Activated naive CD8-positive, alpha-beta T cell treated with anti-CD3 and anti-CD28 coated beads, Interleukin-2, amount 50 U/mL, for 24 hours (primary cell): ENCODE measurements at places on chromosomes 7 and 10.

- H3K4me3 ChIP-seq = no peak overlapping the region
- H3K27ac ChIP-seq = no peak overlapping the region
- no peaks in the 10 kb centered on the region for H3K4me1 ChIP-seq
- peaks cover 2% of the 10 kb centered on the region for H3K27me3 ChIP-seq
Observed at GRCh38 chr7:39349452-39350123, 216.6 kb upstream of the YAE1 start.

DNA sequence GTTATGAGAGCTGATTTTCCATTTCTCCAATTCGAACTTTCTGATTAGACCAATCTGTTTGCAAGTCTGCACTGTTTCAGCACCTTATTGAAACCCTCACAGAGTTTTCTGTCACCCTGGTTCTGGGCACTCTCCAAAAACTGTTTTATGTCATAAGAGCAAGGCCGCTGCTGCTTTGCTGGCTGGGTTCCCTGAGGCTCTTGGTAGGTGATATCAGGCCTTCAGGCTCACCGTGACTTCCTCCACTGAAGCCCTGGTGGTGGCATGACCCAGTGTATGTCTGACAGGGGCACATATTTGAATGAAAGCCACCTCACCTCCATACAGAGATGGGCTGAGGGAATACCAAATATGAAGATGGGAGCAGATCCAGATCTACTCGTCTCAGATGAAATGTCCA lies 8.3 kb downstream of the RABGEF1 start:
- no peak overlapping the region for H3K4me3 ChIP-seq
- no peak for DNase-seq
- H3K4me1 ChIP-seq = peaks cover 29% of the 10 kb centered on the region
- H3K36me3 ChIP-seq = peaks cover 1% of the 10 kb centered on the region
- H3K27me3 ChIP-seq = no peaks in the 10 kb centered on the region

DNA sequence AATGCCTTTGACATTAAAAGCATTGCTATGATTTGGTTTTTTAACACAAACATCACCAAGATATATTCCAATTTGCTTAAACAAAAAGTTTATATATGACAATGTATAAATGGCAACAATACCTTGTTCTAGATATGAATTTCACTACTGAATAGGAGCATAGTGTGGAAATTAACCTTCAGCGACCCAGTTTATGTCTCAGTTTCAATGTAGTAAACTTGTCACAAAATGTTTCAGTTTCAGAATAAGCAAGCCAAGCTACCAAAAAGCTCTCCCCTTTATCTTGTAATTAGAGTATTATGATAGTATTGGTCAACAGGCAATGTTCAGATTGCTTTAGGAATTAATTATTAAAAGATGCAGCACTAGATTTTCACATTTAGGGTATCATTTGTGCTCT lies 99.6 kb upstream of the PCDH15 start:
- H3K4me3 ChIP-seq = no peak overlapping the region
- H3K27ac ChIP-seq = no peak overlapping the region
- H3K27me3 ChIP-seq = no peaks in the 10 kb centered on the region
- no peak for DNase-seq

DNA sequence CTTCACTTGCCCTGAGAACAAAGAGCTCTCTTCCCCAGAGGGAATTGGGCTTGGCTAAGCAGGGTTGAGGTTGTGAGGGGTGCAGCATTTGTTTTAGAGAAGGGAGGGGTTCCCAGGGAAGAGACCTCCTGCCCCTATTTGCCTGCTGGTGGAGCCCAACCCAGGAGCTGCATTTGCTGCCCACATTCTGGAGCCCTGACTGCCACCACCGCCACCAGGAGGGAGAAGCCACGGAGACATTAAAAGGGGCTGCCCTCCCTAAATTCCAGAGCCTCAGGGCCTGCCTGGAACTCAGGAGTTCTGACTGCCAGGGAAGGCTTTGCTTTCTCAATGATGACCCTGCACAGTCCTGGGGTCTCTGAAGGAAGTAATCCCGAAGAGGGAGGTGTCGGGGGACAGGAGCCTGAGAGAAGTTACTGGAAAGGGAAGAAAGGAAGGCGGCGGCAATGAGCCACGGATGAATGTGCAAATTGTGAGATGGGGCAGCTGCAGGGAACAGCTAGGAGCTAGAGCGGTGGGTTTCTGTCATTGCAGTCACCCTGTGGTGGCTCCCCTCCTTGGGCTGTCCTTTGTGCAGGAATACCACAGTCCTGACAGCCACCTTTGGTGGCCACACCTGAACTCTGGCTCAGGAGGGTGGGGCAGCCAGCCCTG lies 51.3 kb downstream of the NEURL1 start:
- no peaks in the 10 kb centered on the region for H3K36me3 ChIP-seq
- peaks cover 13% of the 10 kb centered on the region for H3K4me1 ChIP-seq
- H3K27ac ChIP-seq = no peak overlapping the region
- H3K4me3 ChIP-seq = no peak overlapping the region
- peaks cover 13% of the 10 kb centered on the region for H3K27me3 ChIP-seq
- DNase-seq = no peak

GRCh38 chr10:86659721-86660453 lies 5.5 kb downstream of the OPN4 start:
- DNase-seq = no peak
- H3K27me3 ChIP-seq = no peaks in the 10 kb centered on the region
- H3K4me1 ChIP-seq = no peaks in the 10 kb centered on the region
- H3K36me3 ChIP-seq = no peaks in the 10 kb centered on the region
- no peak overlapping the region for H3K4me3 ChIP-seq
- no peak overlapping the region for H3K27ac ChIP-seq

- no peak overlapping the region for H3K27ac ChIP-seq
- no peaks in the 10 kb centered on the region for H3K4me1 ChIP-seq
- no peaks in the 10 kb centered on the region for H3K27me3 ChIP-seq
- no peak overlapping the region for H3K4me3 ChIP-seq
- H3K36me3 ChIP-seq = no peaks in the 10 kb centered on the region
Observed at GRCh38 chr7:42046483-42046882, 190.5 kb downstream of the GLI3 start.

- H3K4me1 ChIP-seq = no peaks in the 10 kb centered on the region
- no peak overlapping the region for H3K27ac ChIP-seq
- H3K4me3 ChIP-seq = no peak overlapping the region
- peaks cover 2% of the 10 kb centered on the region for H3K27me3 ChIP-seq
Observed at GRCh38 chr7:28708033-28708951, 249.8 kb downstream of the TRIL start.

GRCh38 chr7:112501801-112502503 lies 21.2 kb downstream of the LSMEM1 start:
- no peaks in the 10 kb centered on the region for H3K36me3 ChIP-seq
- no peak overlapping the region for H3K4me3 ChIP-seq

DNA sequence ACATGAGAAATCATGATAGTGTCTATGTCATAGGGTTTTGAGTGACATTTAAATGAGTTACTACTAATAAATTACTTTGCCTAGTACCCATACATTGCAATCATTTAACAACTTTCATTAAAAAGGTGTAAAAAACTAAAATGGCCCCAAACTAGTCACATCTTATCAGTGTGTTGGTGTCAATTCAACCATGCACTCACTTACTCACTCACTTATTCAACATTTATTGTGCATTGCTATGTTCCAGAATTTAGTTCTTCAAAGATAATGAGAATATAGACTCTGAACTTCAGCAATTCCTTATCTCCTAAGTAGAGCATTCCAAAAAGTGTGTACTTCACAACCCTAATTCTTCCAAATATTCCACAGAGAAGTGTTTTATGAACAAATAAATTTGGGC lies 965.7 kb downstream of the REEP3 start:
- no peaks in the 10 kb centered on the region for H3K27me3 ChIP-seq
- no peak for DNase-seq
- no peak overlapping the region for H3K27ac ChIP-seq

DNA sequence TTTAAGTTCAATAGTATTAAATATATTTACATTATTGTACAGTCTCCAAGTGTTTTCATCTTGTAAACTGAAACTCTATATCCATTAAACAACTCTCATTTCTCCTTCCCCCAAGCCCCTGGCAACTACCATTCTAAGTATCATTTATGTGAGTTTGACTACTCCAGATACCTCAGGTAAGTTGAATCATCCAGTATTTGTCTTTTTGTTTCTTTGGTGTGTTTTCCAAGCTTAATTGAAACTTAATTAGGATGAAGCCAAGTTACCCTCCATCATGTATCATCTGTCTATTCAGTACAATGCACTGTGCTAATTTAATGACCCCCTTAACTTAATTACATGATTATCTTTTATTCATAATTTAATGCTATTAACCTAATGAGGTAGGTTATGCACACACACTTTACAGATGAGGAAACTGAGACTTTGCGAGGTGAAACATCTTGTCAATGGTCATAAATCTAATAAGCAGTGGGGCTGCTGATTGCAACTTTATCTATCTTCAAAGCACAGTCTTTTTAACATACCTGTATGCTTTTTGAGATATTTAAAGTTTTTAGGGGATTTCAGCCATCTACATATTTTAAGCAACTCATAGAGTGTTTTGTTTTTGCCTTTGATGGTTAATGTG lies 663 bp downstream of the MACC1 start:
- peaks cover 2% of the 10 kb centered on the region for H3K27me3 ChIP-seq
- H3K27ac ChIP-seq = no peak overlapping the region
- peaks cover 34% of the 10 kb centered on the region for H3K4me1 ChIP-seq
- DNase-seq = no peak

GRCh38 chr10:42987575-42987974 lies 89.3 kb upstream of the RET start:
- no peak for DNase-seq
- H3K36me3 ChIP-seq = no peaks in the 10 kb centered on the region
- no peak overlapping the region for H3K27ac ChIP-seq
- H3K4me3 ChIP-seq = no peak overlapping the region

- peaks cover 4% of the 10 kb centered on the region for H3K4me1 ChIP-seq
- no peaks in the 10 kb centered on the region for H3K36me3 ChIP-seq
- H3K27ac ChIP-seq = no peak overlapping the region
- no peak for DNase-seq
Observed at GRCh38 chr10:123808906-123809305, 82.7 kb downstream of the CPXM2 start.

DNA sequence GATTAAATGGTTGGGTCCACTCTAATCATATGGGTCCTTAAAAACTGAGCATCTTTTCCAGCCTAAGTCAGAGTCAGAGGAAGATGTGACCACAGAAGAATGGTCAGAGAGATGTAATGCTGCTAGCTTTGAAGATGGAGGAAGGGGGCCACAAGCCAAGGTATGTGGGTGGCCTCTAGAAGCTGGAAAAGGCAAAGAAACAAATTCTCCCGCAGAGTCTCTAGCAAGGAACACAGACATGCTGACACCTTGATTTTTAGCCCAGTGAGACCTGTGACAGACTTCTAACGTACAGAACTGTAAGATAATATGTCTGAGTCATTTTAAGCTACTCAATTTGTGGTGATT lies 1.5 kb upstream of the EXOC6 start:
- peaks cover 39% of the 10 kb centered on the region for H3K4me1 ChIP-seq
- no peaks in the 10 kb centered on the region for H3K27me3 ChIP-seq
- H3K27ac ChIP-seq = no peak overlapping the region
- DNase-seq = no peak
- H3K4me3 ChIP-seq = no peak overlapping the region
- peaks cover 3% of the 10 kb centered on the region for H3K36me3 ChIP-seq

DNA sequence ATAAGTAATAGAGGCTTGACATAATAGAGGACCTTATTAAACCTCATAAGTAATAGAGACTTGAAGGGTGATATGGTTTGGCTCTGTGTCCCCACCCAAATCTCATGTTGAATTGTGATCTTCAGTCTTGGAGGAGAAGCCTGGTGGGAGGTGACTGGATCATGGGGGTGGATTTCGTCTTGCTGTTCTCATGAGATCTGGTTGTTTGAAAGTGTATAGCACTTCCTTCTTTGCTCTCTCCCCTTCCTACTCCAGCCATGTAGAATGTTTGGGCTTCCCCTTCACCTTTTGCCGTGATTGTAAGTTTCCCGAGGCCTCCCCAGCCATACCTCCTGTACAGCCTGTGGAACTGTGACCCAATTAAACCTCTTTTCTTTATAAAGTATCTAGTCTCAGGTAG lies 8.6 kb downstream of the KIFBP start:
- no peak for DNase-seq
- H3K4me3 ChIP-seq = peak overlapping the region; percentile 19
- peaks cover 5% of the 10 kb centered on the region for H3K36me3 ChIP-seq
- peak overlapping the region; percentile 86 for H3K27ac ChIP-seq
- H3K4me1 ChIP-seq = peaks cover 37% of the 10 kb centered on the region

DNA sequence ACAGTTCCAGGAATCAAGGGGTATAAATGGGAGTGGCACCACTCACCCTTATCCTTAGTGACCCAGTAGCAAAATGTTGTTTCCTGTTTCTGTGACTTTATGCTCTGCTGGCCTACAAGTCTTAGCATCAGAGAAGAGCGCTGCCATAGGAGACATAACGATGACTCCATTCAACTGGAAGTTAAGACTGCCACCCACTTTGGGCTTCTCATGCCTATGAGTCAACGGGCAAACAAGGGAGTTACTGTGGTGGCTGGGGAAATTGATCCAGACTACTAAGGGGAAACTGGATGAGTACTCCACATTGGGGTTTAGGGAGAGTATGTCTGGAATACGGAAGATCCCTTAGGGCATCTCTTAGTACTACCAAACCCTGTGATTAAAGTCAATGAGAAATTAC lies 40.6 kb upstream of the PIK3CG start:
- H3K27ac ChIP-seq = no peak overlapping the region
- H3K36me3 ChIP-seq = no peaks in the 10 kb centered on the region
- no peaks in the 10 kb centered on the region for H3K4me1 ChIP-seq
- no peak overlapping the region for H3K4me3 ChIP-seq
- H3K27me3 ChIP-seq = no peaks in the 10 kb centered on the region

DNA sequence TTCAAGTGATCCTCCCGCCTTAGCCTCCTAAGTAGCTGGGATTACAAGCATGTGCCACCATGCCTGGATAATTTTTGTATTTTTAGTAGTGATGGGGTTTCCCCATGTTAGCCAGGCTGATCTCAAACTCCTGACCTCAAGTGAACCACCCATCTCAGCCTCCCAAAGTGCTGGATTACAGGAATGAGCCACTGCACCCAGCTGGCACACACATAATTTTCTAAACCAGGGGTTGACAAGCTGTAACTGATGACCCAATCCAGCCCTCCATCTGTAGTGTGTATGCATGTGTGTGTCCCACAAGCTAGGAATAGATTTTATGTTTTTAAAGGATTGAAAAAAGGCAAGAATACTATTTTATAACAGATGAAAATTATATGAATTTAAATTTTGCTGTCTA lies 125.9 kb upstream of the INSYN2A start:
- no peaks in the 10 kb centered on the region for H3K4me1 ChIP-seq
- H3K27me3 ChIP-seq = no peaks in the 10 kb centered on the region
- no peak overlapping the region for H3K27ac ChIP-seq
- no peaks in the 10 kb centered on the region for H3K36me3 ChIP-seq
- no peak overlapping the region for H3K4me3 ChIP-seq

DNA sequence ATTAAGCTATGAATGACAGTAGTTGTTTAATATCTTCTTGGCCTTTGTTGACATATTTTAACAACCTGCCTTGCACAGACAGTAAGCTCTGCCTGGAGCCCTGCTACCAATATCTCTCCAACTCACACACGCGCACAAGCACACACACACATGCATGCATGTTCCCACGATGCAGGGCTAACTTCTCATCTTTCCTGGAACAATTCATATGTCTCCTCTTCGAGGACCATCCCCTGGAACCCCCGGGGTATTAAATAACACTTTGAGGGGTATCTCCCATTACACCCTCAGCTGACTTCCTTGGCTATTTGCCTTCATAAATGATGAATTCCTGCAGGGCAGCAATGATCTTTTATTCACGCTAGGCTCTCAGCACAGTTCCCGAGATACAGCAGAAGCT lies 258.0 kb downstream of the TRIL start:
- no peak overlapping the region for H3K4me3 ChIP-seq
- no peak overlapping the region for H3K27ac ChIP-seq
- H3K27me3 ChIP-seq = no peaks in the 10 kb centered on the region
- DNase-seq = no peak

GRCh38 chr7:157477550-157478212 lies 140.9 kb downstream of the DNAJB6 start:
- H3K36me3 ChIP-seq = peaks cover 13% of the 10 kb centered on the region
- H3K27ac ChIP-seq = no peak overlapping the region
- peaks cover 24% of the 10 kb centered on the region for H3K4me1 ChIP-seq
- no peak for DNase-seq
- H3K27me3 ChIP-seq = no peaks in the 10 kb centered on the region
